CD4-positive, alpha-beta T cell treated with Interleukin-4 for 1 hour (primary cell): ENCODE measurements at places on chromosomes 4 and X.

GRCh38 chr4:7430965-7431695, 3.6 kb downstream of the PSAPL1 start:
- no peak for DNase-seq

DNA sequence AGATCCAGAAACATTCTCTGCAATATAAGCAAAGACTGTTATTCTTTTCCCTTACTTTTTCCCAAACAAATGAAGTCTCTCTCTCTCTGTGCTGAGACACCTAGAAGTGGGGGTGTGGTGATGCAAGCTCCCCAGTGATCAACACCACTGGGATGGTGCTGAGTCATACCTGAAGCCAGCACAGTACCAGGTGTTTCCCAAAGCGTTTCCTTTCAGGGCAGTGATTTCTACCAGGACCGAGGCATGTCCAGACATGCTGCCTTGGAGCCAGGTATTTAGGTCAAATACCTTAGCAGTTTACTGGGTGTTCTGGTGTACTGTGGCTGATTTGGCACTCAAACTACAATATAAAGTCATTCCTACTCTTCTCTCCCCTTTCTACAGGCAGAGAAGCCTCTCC, 726.5 kb downstream of the FAM133A start:
- DNase-seq, result no peak

GRCh38 chrX:16633754-16634153, 16.2 kb upstream of the S100G start:
- DNase-seq, result no peak

DNA sequence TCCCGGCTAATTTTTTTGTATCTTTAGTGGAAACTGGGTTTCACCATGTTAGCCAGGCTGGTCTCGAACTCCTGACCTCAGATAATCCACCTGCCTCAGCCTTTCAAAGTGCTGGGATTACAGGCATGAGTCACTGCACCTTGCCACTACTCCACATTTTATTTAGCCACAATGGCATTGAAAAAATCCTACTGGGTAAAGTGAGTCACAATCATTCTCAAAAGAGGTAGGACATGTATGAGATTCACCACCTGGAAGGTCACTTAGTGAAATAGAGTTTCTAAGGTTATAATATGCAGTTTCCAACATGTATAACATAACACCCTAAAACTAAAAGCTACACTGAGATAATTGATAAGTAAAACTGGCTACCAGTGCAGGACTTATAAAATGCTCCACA, 159.2 kb downstream of the BTC start:
- DNase-seq, result no peak

DNA sequence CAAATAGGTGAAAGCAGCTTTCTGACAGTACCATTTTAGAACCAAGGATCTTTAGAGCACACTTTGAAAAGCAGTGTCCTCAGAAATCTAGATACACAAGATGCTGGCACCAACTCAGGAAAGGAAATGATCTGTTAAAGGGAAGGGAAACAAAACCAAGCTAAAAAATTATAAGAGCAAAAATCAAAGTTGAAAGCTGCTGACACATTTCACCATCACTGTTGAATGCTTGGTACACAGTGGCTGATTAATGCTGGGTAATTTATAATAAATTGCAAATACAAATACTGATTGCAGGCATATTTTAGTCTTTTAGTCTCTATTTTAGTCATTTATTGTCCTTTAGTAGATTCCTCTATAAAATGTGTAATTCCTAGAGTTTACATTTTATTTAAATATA, 1540.1 kb upstream of the PCDH10 start:
- DNase-seq, result no peak

DNA sequence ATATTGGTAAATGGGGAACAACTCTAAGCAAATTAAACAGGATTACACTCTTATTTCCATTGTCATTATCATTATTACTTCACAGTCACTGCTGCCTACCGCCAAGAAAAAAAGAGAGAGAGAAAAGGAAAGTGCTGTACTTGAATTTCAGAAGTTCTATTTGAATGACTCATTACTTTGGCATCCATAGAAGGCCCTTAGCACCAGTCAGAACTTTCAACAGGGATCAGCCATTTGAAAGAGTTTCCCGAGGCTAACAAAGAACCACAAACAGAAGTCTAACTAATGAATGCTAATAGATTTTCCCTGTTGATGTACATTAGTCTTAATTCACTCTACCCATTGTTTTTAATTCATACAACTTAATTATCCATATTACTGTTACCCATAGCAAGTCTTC, 116.3 kb downstream of the SHROOM4 start:
- no peak for DNase-seq

DNA sequence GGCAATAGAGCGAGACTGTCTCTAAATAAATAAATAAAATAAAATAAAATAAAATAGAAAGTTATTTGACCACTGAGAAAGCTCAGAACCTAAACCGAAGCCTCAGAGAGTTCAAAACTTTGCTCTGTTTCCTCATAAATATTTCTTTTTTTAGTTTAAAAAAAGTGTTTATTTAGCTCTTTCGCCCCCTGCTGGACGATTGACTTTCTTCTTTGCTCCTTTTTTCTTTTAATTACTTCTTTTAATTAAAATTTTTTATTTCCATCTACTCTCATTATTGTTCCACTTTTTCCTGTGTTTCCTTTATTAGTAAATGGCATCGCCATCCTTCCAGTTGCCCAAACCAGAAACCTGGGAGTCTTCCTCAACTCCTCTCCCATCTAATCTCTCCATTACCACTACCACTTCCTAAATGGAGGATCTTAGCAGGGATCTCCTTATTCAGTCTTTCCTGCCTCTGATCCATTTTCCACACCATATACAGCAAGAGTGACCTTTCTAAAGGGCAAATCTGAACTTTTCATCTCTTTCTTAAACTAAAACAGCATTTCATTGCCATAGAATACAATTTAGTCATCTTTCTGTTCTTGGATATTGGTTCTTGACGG, 728 bp upstream of the IL13RA2 start:
- no peak for DNase-seq

DNA sequence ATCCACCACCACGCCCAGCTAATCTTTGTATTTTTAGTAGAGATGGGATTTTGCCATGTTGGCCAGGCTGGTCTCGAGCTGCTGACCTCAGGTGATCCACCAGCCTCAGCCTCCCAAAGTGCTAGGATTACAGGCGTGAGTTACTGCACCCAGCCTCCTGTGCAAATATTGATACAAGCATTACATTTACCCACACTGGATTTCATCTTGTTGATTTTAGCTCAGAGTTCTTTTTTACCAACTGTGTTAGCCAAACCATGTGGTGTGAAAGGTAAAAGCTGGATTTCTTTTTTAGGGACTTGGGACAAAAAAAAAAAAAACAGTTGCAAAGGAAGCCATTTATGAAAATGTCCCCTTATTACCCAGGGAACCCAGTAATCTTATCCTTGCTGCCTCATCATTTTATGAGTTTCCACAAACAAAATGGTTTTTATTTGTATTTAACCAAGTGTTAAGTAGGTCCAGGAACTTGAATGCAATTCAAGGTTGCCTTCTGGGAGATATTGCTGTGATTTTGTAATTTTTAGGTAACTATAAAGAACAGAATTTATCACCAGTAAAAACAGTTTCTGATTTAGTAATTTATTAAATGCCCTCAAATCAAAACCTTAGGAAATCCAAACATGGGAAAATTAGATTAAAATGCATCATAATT, 202.5 kb downstream of the PALLD start:
- DNase-seq, result no peak

DNA sequence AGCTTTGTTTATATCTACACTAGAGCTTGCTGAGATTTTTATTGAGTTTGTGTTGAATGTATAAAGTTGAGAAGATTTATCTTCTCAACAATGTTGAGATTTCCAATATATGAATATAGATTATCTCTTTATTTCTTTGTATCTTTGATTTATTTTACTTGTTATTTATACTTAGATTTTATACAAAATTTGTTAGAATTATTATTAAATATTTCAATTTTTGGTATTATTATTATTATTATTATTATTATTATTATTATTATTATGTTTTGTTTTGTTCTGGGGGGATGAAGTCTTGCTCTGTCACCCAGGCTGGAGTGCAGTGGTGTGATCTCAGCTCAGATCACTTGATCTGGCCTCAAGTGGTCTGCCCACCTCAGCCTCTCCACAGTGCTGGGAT, 322.5 kb downstream of the PPARGC1A start:
- no peak for DNase-seq

GRCh38 chrX:148915474-148915873, 415.1 kb downstream of the AFF2 start:
- DNase-seq, result no peak

DNA sequence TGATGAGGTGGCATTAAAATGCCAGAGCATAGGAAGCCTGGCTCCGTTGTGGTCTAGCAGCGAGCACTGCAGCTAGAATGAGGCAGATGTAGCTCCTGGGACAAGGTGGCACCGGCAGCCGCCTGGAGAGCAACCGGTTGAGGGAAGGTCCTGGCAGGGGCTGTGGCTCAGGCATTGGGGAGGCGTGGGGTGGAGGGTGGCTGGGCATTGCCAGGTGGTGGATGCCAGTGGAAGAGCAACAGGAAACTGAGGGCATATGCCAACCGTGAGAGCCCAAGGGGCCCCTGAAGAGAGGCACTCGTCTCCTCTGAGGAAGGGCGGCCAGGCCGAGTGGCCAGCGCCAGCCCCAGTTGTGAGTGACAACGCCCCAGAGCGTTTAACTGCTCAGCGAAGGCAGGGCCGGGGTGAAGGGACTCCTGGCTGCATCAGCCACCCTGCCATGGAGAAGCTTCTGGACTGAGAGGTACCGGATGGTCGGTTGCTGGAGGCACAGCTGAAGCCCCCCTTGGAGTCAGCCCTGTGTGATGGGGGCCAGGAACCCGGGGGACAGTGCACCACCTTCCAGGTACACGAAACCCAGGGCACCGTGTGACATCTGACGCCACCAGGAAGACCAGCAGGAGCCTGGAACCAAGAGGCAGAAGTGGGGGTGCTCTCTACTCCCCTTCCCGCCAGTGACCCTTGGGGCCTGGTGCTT, 13.2 kb upstream of the PDE6B start:
- DNase-seq, result no peak

GRCh38 chr4:8023696-8024033, 84.0 kb upstream of the AFAP1 start:
- no peak for DNase-seq

GRCh38 chr4:14943749-14944148, 58.5 kb upstream of the CPEB2 start:
- DNase-seq, result no peak

DNA sequence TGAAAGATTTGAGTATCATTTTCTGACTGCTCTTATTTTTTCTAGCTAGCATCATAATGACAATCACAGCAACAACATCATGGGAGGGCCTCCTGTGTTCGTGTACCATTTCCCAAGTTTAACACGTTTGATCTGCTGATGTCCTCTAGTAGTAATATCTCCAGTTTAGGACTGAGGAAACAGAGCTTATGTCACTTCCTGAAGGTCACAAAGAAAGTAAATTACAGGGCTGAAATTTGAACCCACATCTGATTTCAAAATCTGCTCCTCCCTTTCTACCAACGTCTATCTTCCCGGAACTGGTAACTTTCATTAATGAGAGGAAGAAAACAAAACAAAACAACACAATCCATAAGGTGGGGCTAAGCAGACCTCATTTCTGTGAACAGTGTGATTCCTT, 302.7 kb downstream of the PACRGL start:
- DNase-seq, result no peak

GRCh38 chrX:54043541-54044125, 640 bp downstream of the PHF8 start:
- DNase-seq, result peak; percentile 25

DNA sequence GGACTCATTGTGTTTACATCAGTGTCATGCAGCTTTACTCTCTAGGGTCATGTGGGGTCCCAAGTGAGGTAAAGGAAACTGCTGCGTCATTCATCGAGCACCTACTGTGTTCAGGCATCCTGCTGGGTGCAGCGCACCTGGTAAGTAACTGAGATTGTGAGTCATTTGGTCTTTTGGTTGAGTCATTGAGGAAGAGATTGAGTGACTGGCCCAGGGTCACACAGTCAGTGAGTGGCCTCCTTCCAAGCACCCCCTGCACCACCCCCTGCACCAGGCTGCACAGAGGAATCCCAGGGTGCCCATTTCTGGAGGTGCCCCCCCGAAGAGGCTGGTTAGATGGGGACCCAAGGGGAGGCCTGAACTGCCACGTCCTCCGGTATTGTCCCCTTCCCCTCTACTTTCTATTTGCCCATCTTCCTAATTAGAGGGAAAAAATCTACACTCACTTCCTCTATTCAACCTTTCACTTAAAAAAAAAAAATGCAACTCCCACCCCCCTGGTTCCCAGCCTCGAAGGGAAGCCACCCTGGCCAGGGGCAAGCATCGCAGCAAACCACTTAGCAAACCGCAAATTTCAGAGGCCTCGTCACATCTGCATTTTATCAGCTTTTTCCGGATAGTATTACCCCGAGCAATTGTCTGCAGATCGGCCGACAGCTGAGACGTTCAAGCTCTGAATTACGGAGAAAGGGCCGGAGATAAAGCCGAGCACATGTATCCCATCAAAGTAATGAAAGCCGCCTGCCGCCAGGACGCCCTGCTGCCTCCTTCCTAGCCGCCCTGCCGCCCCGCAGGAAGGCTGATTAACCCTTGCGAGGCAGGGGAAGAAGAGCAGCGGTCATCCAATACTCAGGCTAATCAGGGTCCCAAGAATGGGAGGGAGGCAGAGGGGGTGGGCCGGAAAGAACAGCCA, 96.3 kb upstream of the MSX1 start:
- DNase-seq, result no peak

GRCh38 chrX:107777536-107777832, at the start of gene NCBP2L:
NCBP2L (plus strand) TSS chrX:107777733; CDS start chrX:107794221, 16,488 bp downstream.
- DNase-seq, result no peak

GRCh38 chr4:174260099-174260498, 23.4 kb downstream of the FBXO8 start:
- no peak for DNase-seq

DNA sequence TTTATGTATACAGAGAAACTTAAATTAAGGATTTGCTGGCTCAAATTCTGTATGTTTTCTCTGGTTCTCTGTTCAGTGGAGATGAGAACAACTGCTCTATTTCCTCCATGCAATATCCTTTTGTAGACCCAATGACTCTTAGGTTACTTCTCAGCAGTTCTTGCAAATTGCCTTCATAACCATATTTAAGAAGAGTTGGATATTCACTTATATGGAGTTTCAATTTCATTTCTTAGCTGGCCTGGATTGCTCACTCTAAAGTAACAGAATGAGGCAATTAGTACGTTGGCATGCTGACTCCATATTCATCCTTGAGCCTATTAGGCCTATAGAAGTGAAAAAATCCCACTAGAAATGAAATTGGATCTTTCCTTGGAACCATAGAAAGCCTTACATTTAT, 93.6 kb downstream of the DOCK11 start:
- DNase-seq, result no peak

GRCh38 chr4:169565606-169566005, 46.8 kb downstream of the NEK1 start:
- no peak for DNase-seq

GRCh38 chrX:110836451-110836850, 40.8 kb upstream of the CHRDL1 start:
- no peak for DNase-seq

DNA sequence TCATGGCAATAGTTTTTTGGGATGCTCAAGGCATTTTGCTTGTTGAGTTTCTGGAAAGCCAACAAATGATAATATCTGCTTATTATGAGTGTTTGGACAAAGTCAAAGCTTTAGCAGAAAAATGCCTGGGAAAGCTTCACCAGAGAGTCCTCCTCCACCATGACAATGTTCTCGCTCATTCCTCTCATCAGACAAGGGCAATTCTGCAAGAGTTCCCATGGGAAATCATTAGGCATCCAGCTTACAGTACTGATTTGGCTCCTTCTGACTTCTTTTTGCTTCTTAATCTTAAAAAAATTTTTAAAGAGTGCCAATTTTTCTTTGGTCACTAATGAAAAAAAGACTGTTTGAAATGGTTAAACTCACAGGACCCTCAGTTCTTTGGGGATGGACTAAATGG, 136.3 kb downstream of the UBE2K start:
- DNase-seq, result no peak
